Activated CD4-positive, alpha-beta T cell treated with anti-CD3 and anti-CD28 coated beads, Interleukin-2, amount 50 U/mL, for 24 hours (primary cell): ENCODE measurements at places on chromosomes 2 and 18.

GRCh38 chr2:144458541-144458940, 61.4 kb downstream of the ZEB2 start:
- DNase-seq: no peak

GRCh38 chr2:186977433-186978045, 128.6 kb upstream of the ZSWIM2 start:
- DNase-seq: no peak

DNA sequence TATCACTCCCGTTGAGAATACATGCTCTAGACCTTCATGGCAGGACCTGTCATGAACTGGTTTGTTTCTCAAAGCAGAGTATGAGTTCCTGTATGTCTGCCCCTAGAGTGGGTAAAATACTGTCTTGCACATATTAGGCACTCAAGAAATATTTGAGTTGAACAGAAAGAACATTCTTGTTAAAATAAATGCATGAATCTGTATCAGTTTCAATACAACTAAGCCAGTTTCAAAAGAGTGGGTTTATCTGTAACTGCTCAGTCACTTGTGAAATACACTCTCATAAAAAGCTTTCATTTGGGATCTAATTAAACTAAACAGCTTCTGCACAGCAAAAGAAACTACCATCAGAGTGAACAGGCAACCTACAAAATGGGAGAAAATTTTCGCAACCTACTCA, 69.2 kb downstream of the RFTN2 start:
- no peak for DNase-seq

DNA sequence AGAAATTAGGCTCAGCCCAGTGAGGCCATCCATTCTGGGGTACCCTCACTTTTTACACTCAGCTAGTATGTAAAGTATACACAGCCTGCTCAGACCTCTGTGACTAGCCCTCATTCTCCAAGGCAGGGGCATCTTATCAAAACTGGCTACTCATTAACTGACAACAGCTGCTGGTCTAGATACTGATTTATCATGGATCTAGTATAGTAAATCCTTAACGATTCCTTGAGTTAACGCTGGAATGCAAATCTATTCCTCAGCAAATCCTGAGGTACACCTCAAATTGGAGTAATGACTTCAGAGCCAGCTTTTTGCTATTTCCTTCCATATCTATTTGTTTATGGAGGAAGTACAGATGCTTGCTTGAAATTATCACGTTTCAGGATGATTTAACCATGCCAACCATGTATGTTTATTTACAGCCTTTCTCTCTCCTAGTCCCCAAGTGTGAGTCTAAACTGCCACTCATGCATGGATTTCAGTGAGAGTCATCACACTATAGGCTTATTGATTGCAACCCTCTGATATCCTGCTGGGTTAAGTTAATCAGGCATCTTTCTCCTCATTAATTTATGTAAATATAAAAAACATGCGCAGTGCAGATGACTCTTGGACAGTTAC, 70.2 kb upstream of the DOK6 start:
- no peak for DNase-seq

- no peak for DNase-seq
These were observed 293.5 kb downstream of the RNF144A start for GRCh38 chr2:7210712-7211111.

DNA sequence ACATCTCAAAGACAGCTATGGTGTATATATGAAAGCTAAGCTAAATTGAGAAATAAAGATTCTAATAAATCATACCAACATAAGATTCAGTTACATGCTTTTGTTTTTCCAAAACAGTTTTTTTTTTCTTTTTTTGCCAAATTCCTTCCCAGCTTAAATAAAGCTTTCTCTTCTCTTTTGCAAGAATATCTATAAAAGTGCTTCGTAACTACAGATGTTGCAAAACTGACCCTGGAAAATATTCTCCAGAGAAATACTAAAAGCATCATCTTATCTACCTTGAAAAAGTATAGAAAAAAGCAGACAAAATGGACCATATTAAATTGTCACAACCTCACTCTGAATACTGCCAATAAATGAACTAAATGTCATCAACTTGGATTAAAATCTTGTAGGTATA, 38.7 kb downstream of the FANCL start:
- no peak for DNase-seq

- DNase-seq: no peak
These were observed 6.8 kb downstream of the SFT2D3 start for GRCh38 chr2:127707890-127708648.

DNA sequence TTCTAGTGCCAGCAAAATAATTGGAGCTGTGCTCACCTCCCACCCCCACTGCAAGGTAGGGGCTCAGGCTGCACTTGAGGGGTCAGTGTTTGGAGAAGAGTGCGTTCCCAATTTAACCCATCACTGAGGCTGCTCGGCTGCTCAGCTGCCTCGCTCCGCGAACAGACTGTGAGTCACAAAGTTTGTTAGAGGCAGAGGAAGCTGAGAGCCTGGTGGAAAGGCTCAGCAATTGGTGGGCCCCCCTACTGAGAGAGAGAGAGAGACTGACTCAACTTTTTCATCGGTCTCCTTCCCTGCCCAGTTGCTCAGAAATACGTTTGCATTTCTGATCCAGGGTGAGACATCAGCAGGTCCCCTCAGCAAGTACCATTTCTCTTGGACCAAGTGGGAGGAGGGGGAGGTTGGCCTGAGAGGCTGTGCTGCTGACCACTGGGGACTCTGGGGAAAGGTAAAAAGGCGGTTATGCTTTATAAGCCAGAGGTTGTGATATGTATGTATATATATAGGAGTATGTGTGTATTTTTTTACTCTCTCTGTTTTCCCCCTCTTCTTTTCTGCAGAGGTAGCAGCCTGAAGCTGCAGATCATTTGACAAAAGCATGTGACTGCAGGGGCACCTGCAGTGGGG, 1.5 kb downstream of the EFR3B start:
- peak; percentile 44 for DNase-seq

- DNase-seq: no peak
These were observed 448 bp downstream of the YPEL5 start for GRCh38 chr2:30147196-30147714.

DNA sequence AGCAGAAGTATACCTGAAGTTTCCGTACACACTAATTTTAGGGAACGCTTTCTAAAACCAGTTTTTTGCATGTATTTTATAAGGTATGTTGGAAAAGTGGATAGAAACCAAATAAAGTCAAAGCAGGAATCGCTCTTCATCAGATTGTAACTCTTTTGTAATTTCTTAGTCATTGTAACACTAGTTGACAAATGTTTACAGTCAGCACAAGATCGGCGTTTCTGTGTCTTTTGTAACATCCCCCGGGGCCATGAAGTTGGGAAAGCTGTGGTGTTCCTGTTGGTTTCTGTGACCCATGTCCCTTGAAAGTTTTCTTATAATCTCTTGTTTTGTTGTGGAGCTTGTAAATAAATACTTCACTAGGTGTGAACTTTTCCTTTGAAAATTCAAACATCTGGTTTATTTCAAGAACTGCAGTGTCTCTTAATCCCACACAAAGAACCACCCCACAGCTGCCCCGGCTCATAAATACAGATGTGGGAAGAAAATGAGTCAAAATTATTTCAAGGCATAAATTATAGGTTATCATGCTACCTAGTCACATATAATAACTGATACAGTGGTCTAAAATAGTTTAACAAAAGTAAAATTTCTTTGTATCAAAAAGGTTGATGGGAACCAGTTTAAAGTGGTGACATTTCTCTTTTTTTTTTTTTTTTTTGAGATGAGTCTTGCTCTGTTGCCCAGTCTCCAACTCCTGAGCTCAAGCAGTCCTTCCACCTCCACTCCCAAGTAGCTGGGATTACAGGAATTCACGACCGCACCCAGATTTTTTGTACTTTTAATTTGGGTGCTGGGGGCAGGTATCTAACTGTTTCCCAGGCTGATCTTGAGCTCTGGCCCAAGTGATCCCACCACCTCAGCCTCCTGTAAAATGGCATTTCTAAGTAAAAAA, 751 bp upstream of the NMI start:
- peak; percentile 18 for DNase-seq

DNA sequence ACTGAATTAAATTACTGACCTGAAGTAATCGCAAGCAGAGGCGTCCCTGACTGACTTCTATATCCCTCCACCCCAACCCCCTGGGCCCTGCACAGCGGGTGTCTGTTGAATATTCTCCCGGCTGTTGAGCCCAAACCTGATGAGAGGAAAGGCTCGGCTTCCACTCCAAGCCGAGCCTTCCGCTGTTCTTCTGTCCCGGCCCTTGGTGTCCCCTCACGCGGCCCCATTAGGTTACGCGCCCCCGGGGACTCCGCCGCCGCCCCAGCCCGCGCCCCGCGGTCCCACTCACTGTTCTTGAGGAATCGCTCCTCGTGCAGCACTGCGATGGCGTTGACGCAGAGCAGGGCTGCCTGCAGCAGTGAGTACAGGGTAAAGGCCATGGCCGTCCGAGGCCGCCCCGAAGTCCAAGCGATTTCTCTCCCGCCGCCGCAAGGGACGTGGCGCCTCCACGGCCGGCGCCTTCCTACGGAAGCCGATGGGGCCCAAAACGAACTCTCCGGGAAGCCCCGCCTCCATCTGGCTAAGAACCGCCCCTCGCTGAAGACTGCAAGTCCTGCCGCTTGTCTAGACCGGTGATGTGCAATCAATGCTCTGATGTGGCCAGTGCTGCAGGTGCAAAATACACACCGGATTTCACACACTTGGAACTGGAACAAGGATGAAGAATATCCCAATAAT, at the start of gene IER3IP1:
Gene IER3IP1, minus strand, starts transcription at position 467 of the 678 bp plus-strand sequence. Its CDS starts 87 bp downstream, at position 380.
- DNase-seq: peak; percentile 71

DNA sequence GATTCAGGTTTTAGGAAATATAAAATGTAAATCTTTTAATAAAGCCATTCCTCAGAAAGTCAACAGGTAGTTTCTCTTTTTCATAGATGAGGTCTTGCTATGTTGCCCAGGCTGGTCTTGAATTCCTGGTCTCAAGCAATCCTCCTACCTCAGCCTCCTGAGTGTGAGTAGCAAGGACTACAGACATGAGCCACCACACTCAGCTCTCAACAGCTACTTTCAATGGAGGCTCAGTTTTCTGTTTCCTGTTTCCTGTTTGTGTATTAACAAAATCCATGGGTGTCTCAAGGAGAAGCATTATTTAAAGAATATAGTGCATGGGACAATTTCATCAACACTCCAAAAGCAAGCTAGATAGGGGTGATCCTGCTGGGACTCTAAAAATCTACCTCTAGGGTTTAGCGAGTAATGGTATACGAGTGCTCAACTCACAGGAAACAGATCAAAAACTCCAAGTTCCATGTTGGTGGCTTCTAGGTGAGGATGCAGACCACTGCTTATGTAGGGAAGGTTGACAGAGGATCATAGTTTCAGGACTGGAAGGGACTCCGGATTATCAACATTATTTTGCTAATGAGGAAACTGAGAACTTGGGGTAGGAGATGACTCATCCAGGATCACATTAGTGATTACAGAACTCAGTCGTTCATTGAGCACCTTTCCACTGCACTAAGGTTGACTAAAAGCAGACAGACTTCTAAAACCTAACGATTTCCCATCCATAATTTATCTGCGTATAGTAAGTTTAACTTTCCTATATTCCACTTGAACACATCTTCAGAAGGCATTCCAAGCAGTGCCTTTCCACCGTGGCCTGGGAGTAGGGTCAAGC, 61.7 kb upstream of the WIPF1 start:
- no peak for DNase-seq

- no peak for DNase-seq
These were observed 15.3 kb downstream of the CROCC2 start for GRCh38 chr2:240921311-240921994.

DNA sequence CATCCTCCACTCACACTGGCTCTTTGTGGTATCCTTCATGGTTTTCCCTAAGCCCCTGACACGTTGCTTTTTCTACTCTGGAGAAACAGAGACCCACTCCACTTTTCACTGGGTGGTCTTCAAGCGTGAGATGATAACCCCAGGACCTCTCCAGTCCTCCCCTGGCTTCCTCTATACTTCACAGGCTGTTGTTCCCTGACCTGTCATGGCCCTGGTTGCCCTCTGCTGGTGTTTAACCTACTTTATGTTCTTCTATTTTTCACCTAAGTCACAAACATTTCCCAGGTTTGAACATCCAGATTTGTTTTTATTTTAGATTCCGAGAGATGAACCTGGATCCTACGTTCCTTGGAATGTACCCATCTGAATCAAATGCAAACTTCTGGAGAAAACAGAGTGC, 84.5 kb downstream of the AOX1 start:
- DNase-seq: no peak

GRCh38 chr2:224749136-224749535, 33.0 kb upstream of the CCDC195 start:
- no peak for DNase-seq

DNA sequence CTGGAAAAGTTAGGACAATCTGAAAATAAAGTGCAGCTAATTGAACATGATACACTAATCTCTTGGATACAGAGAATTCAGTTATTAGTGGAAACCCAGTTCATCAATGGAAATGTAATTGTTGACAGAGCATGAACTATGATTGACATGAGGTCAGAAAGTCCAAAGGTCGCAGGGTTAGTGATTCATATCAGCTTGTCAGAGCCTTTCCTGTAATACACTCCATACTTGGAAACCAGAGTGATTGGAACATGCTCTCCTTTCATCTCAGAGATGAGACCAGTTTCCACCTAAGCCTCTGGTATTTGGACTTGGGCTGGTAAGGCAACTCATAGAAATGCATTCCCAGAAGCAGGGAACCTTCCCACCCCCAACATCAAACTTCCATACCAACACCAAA, 8.5 kb upstream of the NCKAP5 start:
- DNase-seq: no peak

DNA sequence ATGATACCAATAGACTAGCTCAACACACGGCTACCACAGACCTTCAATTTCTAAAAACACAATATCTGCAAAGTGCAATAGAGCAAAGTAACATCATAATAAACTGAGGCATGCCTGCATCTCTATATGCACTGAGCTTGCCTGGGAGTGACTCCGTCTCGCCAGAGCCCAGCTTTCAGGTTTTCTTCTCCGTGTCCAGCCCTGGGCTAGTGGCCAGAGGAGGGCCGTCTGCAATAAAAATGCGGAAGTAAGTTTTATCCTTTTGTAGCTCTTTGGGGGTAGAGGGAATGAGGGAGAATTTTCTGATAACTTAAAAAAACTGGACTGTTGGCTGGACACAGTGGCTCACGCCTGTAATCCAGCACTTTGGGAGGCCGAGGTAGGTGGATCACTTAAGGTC, 41.0 kb upstream of the GPR17 start:
- no peak for DNase-seq

GRCh38 chr2:159213296-159213695, 73.2 kb downstream of the WDSUB1 start:
- no peak for DNase-seq
